Chondrocyte (in vitro differentiated cells): ENCODE measurements at places on chromosomes 7 and 10. TPM values are rescaled to one million over a fixed set of nuclear protein-coding genes. Genes with fewer than 3 reads are reported as not detected.

- DNase-seq = no peak
- H3K36me3 ChIP-seq = peaks cover 5% of the 10 kb centered on the region
- H3K4me3 ChIP-seq = no peak overlapping the region
- no peak overlapping the region for H3K27ac ChIP-seq
These were observed 31.4 kb downstream of the EN2 start for GRCh38 chr7:155489158-155489840.

DNA sequence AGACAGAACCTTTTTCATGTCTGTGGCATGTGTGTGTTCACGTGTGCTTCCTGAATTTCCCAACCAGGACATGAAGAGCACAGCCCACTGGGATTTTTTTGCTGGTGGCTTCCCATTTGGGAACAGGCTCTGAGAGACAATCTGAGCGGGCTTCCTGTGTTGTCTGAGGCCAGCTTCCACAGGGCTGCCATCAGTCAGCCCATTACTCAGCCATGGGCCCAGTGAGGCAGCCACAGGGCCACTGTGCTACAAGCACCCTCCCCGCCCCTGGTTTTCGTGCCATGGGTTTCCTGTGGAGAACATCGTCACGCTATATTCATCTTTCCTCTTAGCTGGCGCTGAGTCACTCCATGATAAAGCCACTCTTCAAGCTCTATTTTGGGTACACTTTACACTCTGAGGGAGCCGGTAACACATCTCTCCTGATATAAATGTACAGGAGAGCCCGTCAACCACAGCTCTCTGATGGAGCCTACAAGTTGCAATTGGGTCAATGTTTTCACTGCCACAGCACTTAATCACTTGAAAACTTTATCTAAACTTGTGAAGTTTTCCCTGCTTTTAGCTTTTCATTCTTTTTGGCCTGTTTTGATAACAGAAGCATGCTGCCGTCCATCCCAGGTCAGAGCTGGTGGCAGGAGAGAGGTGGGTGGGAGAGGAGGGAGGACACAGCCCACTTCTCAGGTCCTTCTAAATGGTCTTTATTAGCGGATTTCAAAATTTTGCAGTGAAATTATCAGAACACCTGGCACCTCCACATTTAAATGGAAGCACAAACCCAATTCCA is 96.9 kb downstream of the HIPK2 start:
- H3K36me3 ChIP-seq = peaks cover 10% of the 10 kb centered on the region
- DNase-seq = no peak
- no peak overlapping the region for H3K4me3 ChIP-seq
- peak overlapping the region; percentile 98 for H3K27ac ChIP-seq

GRCh38 chr10:117674646-117675045 is 132.1 kb downstream of the EMX2 start:
- no peak overlapping the region for H3K27ac ChIP-seq
- H3K27me3 ChIP-seq = no peaks in the 10 kb centered on the region
- no peak for DNase-seq
- peaks cover 8% of the 10 kb centered on the region for H3K4me1 ChIP-seq

- DNase-seq = no peak
- no peaks in the 10 kb centered on the region for H3K36me3 ChIP-seq
- peak overlapping the region; percentile 65 for H3K27ac ChIP-seq
- H3K4me3 ChIP-seq = peak overlapping the region; percentile 55
- H3K4me1 ChIP-seq = peaks cover 30% of the 10 kb centered on the region
These were observed 6.6 kb downstream of the AASS start for GRCh38 chr7:122137251-122138077.

- no peak overlapping the region for H3K27ac ChIP-seq
- no peaks in the 10 kb centered on the region for H3K27me3 ChIP-seq
These were observed 36.4 kb upstream of the TTYH3 start for GRCh38 chr7:2595258-2595860.

DNA sequence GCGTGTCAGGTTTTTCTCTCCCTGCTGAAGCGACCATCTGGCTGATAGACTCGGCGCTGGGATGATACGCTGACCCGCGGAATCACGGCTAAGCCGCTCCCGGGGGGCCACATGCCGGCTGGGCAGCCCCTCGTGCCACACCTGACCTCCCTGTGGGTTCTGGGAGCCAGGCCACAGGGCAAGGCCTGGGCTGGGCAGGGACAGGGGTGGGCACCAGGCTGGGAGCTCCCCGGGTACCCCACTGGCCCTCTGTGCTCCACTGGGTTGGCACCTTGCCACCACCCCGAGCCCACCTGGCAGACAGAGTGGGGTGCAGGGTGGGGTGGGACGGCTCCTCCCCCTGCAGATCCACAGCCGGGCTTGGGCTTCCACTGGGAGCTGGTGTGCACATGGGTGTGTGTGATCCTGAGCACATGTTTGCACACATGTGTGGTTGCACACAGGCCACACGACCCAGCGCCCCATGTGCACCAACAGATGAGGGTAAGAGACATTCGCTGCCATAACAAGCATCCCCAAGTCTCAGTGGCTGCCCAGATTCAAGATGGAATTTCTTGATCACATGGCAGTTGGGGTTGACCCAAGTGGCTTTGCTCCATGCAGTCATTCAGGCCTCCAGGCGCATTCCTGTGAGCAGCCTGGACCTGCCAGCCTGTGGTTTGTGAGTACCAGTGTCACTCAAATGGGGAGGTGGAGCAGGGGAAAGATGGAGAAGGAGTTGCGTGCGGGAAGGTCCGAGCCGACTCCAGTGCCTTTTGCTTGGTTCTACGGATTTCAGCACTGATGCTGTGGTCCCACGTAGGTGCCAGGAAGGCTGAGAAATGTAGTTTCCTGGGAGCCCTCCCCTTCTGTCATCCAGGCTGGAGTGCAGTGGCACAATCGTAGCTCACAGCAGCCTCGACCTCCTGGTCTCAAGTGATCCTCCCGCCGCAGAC is 79.7 kb downstream of the UNCX start:
- H3K4me3 ChIP-seq = no peak overlapping the region
- H3K27me3 ChIP-seq = peaks cover 11% of the 10 kb centered on the region
- DNase-seq = no peak

- no peak overlapping the region for H3K4me3 ChIP-seq
- H3K4me1 ChIP-seq = peaks cover 71% of the 10 kb centered on the region
These were observed 77.3 kb upstream of the GRID1 start for GRCh38 chr10:86443936-86444335.

- no peaks in the 10 kb centered on the region for H3K27me3 ChIP-seq
- no peaks in the 10 kb centered on the region for H3K36me3 ChIP-seq
- no peak overlapping the region for H3K27ac ChIP-seq
- H3K4me1 ChIP-seq = no peaks in the 10 kb centered on the region
- H3K4me3 ChIP-seq = no peak overlapping the region
These were observed 105.0 kb upstream of the DGKB start for GRCh38 chr7:15007507-15007906.

DNA sequence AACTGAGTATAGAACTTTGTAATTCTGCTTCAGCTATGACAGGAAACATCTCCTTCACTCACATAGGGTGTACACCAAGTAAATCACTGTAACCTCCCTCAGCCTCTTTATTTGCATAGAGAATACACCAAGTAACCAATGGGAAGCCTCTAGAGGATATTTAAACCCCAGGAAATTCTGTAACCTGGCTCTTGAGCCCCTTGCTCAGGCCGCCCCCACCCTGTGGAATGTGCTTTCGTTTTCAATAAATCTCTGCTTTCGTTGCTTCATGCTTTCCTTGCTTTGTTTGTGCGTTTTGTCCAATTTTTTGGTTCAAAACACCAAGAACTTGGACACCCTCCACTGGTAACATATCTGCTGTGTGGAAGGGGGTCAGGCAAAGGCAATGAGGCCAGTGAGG is 60.2 kb downstream of the CLRN3 start:
- DNase-seq = no peak
- H3K4me3 ChIP-seq = no peak overlapping the region
- no peaks in the 10 kb centered on the region for H3K36me3 ChIP-seq
- peaks cover 40% of the 10 kb centered on the region for H3K27me3 ChIP-seq
- no peaks in the 10 kb centered on the region for H3K4me1 ChIP-seq
- no peak overlapping the region for H3K27ac ChIP-seq

- peaks cover 10% of the 10 kb centered on the region for H3K4me1 ChIP-seq
- peaks cover 21% of the 10 kb centered on the region for H3K27me3 ChIP-seq
- H3K27ac ChIP-seq = no peak overlapping the region
These were observed 4.8 kb upstream of the POLR1F start for GRCh38 chr7:19713676-19714075.

H2BK1 gene
- not detected in 3 replicates for total RNA-seq

ANXA8L1 gene
- 0.27 to 0.97 TPM in 2 of 3 replicates, not detected in the other for total RNA-seq

CHST15 gene
- total RNA-seq = 26.1 to 43.8 TPM (median 42.8 TPM) in 3 replicates

HOGA1 gene
- total RNA-seq = 0.12 TPM in 1 of 3 replicates, not detected in the others
